ENCODE measurements at places on chromosomes 16 and 17.

- no peak for DNase-seq
These were observed 84.4 kb upstream of the PLCG2 start for GRCh38 chr16:81694494-81695280.

DNA sequence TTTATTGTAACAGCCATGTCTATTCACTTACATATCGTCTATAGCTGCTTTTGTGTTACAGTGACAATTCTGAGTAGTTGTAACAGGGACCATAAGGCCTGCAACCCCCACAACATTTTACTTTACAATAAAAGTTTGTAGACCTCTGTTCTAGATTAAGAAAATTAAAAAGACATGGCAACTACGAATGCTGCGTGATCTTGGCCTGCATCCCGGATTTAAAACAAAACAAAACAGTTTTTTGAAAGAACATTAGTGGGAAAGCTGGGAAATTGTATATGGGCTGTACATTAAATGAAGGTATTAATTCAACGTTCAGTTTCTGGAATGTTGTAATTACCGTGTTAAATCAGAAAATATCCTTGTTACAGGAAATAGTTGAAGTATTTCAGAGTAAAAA lies 64.1 kb downstream of the RMI2 start:
- peak; percentile 75 for DNase-seq

DNA sequence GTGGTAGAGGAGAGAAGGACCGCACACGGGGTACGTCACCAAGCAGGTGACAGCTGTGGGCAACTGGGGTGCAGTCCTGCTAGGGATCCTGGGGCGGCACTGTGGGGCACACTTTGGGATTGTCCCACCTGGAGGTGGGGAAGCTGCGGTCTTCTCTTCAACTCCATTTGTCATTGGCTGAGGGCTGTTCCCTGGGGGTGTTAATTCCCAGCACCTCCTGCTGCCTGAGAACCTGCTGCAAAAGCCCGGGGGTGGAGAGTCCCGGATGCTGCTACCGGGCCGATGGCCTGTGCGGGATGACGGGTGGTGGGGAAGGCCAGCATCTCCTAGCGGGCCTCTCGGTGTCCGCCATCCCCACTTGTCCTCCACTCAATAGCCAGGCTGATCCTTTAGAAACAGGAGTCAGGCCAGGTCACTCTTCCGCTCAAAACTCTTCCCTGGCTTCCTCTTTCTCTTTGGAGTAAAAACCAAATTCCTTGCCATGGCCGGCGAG lies 100.2 kb downstream of the CYLD start:
- no peak for DNase-seq

DNA sequence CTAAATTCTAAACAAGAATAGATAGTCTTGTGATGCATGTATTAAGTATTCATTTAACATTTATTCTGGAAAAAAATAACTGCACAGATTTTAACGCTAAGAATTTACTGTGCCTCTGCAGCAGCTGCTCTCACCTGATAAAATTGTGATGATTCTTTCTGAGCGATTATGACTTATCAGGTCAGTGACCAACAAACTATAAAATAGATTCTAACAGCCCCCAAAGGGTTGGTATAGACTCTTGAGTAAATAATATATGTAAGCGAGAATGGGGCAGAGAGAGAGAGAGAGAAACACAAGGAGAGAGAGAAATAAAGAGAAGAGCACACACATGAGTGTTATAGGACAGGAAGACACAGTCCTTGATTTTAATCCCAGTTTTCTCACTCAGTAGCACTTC lies 144.4 kb downstream of the SNX11 start:
- no peak for DNase-seq

GRCh38 chr16:88407807-88408206 lies 25.0 kb downstream of the ZNF469 start:
- DNase-seq, result no peak

- DNase-seq, result peak; percentile 32
These were observed 24.9 kb downstream of the USP31 start for GRCh38 chr16:23124315-23124714.

DNA sequence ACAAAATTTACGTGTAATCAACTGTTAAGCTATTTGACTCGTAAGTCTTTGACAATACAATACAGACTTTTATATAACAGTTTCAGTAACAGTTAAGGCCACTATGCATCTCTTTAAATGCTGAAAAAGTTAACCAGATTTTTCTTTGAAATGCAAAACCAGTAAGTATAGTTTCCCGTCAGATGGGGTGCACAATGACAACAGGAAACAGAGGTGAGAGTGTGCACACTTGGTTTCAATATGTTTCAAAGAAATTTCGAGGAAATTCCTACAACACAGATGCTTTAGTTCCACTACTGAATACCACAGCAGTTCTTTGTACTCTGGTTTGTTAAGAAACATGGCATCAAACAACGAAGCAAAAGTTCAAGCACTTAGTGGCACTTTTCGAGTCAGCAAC lies 48.4 kb downstream of the RNF157 start:
- DNase-seq, result no peak

DNA sequence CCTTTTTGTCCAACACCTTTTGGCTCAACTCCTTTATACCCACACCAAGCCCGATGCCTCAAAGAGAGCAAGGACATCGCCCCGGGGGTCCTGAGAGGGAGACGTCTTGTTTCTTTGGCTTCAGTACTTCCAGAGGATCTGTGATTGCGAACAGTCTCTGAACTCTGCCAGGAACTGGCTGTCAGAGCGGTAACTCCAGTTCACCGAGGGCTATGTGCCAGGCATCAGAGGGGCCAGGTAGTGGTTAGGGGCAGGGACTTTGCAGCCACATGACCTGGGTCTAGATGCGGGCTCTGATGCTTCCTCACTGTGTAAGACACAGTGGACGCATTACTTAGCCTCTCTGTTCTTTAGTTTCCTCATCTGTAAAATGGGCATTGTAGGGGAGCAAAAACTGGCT lies 21.6 kb downstream of the LLGL2 start:
- DNase-seq, result no peak

DNA sequence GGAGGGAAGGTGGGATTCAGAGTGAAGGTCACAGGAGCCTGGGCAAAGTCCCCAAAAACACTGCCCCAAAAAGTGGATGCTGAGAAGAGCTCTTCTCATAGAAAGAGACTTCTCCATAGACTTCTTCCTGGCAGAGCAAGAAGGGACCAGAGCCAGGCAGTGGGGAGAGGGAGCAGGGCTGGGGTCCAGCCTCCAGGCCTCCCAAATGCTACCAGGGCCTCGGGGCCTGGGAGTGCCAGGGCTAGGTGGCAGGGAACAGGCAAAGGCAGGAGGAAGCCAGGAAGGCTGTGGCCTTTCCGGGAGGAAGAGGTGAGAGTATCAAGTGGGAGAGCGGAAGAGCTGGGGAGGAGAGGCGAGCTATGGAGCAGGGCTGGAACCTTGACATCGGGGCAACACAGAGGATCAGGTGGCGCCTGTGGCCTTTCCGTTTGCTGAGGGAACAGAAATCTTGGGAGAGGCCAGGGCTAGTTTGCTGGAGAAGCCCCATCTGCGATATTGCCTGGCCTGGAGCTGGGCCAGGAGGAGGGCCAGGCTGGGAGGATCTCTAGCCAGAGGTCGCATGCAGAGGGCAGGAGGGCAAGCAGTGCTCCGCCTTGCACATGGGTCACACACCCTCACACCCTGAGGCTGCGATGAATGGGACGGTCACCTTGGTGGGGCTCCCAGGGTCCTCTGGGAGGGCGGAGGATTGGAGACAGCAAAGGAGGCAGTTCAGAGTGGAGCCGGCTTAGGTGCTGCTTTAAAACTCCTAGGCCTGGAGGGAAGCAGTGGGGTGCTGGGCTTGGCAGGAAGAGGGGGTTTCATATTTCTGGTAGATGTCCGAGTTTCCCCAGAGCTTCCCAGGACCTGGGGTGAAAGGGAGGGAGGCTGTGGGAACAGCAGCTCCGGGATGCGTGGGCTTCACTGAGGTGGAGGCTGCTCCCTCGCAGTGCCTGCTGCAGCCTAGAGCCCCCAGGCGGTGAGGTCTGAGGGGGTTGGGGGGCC lies 3.4 kb downstream of the SLC16A5 start:
- no peak for DNase-seq

DNA sequence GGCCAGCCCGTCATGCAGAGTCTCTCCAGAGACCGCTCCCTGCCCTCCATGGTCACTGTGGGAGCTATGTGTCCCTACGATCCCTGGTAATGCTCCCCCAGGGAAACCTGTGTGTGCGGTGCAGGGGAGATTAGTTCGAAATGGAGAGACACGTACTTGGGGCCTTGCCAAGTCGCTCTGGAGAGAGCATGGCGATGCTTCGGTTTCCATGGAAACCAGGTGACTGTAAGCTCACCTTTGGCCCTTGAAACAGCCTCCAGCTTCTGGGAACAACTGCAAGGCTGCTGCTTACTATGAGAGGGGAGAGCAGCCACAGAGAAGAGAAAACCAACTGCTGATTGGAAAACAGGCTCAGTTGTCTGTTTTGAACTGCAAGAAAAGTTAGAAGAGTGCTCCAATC lies 879.7 kb upstream of the EEF2KMT start:
- no peak for DNase-seq

- peak; percentile 25 for DNase-seq
These were observed 12.8 kb upstream of the GNG13 start for GRCh38 chr16:813204-813915.

DNA sequence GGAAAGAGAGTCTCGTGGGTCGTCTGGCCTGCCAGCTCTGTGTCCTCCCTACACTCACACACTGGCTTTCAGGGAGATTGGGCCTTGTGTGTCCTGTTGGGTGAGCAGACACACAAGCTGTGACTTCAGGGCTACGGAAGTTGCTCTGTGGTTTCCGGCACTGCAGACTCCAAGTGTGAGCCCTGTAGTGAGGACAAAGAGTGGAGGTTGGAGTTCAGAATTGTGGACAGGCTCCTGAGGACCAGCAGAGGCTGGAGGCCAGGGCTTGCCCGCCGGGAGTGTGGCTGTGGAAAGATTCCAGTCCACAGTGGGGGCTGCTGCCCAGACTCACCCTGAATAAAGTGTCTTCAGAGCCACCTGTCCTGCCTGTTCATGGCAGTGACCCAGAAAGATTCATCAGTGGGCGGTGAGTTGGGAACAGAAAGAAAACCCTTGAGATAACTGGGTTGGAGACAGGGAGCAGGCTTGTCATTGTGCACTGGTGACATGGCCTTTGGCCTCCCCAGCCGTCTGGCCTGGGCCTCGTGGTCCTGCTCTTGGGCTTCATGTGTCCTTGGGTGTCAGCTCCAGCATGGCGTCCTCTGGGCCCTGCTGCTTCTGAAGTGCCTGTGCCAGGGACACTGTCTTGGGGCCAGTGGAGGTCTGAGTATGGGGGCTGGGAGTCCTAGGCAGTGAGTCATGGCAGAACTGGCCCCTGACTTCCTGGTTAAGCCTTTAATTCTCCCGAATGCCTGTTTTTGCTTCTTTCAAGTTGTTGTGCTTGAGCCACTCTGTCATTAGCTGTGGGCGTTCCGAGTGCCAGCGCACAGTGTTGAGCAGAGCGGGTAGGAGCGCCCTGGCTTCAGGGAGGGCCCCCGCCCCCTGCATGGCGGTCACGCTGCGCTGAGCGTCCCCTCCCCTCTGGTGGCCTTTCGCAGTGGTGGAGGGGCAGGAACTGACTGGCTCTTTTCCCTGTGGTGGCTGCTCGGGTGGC lies 19.9 kb upstream of the ZNF750 start:
- peak; percentile 57 for DNase-seq

DNA sequence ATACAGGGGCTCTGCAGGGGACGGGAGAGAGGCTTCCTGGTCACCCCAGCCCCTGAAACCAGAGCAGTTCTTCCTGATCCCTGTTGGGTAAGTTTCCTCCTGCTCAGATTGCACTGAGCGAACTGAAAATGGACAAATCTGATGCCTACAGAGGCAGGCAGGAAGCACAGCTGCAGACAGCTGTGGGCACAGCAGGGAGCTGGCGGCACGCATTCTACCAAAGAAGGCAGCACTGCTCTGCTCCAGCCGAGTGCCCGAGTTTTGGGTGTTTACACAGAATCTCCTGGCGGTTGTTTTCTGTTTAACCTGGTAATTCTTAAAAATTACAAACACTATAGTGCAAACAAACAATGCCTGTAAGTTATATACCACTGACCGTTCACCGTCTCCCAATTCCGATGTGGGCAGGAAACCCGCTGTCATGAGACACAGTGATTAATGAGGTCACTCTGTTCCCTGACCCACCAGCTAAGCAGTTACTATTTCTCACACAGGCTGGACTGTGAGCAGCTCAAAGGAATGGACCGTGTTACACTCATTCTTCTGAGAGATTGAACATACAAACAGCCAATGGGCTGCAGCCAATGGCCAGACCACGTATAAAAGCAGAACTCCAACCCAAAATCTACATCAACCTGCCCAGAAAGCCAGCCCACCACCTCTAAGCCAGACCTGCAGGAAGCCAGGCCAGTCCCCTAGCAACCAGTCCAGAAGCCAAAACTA lies 25.5 kb downstream of the NSMCE1 start:
- peak; percentile 72 for DNase-seq

GRCh38 chr17:77842528-77843147 lies 115.9 kb upstream of the TNRC6C start:
- DNase-seq, result peak; percentile 77

DNA sequence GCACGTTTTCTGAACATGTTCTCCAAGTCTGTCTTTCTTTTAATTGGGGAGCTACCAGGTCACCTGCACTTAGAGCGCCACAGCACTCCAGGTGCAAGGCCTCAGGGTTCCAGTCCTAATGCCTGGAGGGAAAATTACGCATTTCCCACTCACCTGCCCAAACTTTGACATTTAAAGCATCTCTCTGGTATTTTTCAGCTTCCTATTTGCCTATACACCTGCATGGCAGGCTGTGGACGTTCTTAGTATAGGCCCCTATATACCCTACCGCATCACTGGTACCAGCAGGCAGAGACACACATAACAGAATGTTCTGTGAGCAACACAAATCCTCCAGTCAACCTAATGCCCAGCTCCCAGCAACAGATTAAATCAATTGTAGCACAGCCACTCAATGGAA lies 213.3 kb downstream of the MRTFB start:
- no peak for DNase-seq

DNA sequence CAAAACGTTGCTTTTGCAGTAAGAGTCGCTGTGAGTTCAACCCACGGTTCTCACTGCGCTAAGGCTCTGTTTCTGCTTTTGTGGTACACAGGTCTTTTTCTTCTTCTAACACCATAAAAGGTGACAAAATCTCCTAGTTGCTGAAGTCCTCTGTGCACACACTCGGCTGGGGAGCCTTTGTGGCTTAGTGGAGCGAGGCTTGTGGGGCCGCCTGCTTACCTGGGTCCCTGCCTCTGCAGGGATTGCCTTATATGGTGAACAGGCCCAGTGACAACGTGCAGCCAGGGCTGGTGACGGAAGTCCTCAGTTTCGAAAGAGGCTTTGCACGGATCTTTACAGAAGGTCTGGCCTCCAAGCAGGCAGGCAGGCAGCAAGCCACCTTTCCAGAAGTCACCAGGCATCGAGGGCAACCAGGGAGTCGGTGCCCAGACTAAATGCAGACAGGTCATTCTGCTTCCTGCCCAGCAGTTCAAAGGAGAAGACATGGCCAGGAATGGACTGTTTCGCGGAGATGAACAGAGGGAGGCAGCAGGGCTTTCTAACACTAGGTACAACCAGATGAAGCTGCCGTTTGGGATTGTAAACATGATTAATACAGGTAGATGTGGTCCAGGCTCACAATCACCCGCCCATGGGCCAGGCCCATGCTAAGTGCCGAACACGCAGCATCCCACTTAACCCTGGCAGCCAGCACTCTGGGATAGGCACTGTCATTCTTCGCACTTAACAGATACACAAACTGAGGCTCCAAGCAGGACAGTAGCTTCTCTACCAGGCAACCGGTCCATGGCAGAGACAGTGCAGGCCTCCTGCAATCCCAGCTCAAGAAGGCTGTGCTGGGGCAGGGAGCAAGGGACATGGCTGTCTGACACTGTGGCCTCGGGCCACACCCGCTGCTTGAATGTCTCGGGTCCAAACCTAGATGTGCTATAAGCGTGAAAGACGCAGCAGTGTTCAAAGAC lies 10.7 kb upstream of the MEAK7 start:
- no peak for DNase-seq

GRCh38 chr17:39134878-39135277 lies 16.6 kb downstream of the PLXDC1 start:
- peak; percentile 58 for DNase-seq

Measured in fibroblast of upper back skin (primary cell).